Effector memory CD8-positive, alpha-beta T cell (primary cell): ENCODE measurements at places on chromosomes 11 and 22.

- DNase-seq: peak; percentile 41
These were observed 68.1 kb upstream of the BID start for GRCh38 chr22:17842386-17842785.

DNA sequence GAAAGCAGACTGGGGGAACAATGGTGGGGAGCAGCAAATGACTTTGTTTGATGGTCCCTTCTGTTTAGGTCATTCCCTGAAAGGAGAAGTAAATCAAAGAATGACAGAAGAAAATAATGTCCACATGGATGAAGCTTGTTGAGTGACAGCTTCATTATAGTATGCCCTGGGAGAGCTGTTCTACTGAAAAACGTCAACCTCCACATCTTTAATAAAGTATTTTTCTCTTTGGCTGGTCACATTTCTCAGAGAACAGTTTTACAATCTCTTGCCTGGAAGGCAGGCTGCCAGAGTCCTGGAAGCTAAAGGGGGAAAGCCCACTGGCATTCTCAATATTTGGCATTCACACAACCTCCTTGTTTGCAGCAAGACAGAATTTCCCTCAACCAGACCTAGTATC lies 287.9 kb downstream of the SWAP70 start:
- DNase-seq: no peak

GRCh38 chr22:38733329-38733723 lies 22.5 kb downstream of the SUN2 start:
- DNase-seq: peak; percentile 60

GRCh38 chr22:45533703-45534102 lies 31.0 kb downstream of the FBLN1 start:
- DNase-seq: no peak

- DNase-seq: no peak
These were observed 291.0 kb downstream of the BRD1 start for GRCh38 chr22:49536571-49537131.

DNA sequence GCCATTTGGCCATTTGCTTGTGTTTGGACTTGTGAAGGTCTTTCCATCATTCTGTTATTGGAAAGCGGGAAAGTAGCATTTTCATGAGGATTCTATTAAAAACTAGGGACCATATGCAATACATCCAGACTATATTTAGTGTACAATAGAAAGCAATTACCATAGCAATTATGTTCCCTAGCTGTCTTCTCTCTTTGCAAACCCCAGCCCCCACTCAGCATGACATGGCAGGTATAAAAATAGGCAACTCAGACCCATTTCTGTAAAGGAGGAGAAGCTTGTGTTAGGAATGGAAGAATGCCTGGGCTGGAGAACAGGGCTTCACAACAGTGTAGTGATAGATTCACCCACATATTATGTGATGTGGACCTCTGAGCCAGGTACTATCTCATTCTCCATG lies 12.4 kb downstream of the OR51B6 start:
- no peak for DNase-seq

DNA sequence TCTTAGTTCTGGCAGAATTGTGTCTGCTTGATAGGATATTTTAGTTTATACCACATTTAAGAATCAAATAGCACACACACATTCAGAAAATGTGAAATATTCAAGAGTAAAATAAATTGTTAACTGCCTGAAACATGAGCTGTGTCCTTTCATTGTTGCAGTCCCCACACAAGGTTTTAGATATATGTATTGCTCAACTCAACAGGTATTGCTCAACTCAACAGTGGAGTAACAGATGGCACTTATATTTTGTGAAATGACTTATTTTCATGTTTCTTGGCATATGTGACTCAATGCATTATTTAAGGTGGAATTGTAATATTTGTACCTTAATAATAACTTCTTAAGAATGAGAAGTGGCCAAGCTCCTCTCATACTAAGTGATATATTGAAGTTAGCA lies 760.3 kb downstream of the CNTN5 start:
- no peak for DNase-seq

GRCh38 chr11:64726867-64727530 lies 4.0 kb upstream of the NRXN2 start:
- DNase-seq: no peak

- DNase-seq: no peak
These were observed 47.1 kb downstream of the BCR start for GRCh38 chr22:23227380-23227779.

GRCh38 chr11:91653079-91653754 lies 571.4 kb upstream of the FAT3 start:
- no peak for DNase-seq

DNA sequence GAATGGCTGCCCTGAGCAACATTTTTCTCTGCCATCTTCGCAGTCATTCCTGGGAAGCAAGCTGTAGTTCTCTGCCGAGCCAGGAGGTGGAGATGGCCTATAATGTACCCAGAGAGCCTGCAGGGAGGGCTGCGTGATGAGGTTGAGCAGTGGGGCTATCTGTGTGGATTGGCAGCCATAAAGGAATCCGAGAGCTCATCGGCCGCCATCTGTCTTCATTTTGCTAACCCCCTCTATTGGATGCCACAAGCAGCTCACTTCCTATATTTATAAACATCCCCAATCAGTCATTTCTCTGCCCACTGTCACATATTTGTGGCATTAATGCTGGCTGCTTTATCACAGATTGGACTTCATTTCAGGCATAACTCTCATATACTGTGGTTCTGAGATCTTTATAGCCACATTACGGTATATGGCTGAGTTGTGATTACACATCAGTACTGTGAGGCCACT lies 209.5 kb downstream of the NTM start:
- DNase-seq: no peak

- no peak for DNase-seq
These were observed 548.5 kb downstream of the BUD13 start for GRCh38 chr11:116224154-116224888.

GRCh38 chr11:82995235-82995634 lies 76.5 kb downstream of the RAB30 start:
- no peak for DNase-seq
